Activated naive CD8-positive, alpha-beta T cell treated with anti-CD3 and anti-CD28 coated beads for 36 hours (primary cell): ENCODE measurements at places on chromosomes 5 and 9. TPM values are rescaled to one million over a fixed set of nuclear protein-coding genes. Genes with fewer than 3 reads are reported as not detected.

TRPM6 gene
- not detected for total RNA-seq

GABRA1 gene
- total RNA-seq = not detected

TMEM232 gene
- 0.66 TPM for total RNA-seq

GRCh38 chr5:17249029-17249634 is 31.7 kb downstream of the BASP1 start:
- no peak for DNase-seq
- no peaks in the 10 kb centered on the region for H3K36me3 ChIP-seq
- H3K4me1 ChIP-seq = no peaks in the 10 kb centered on the region
- H3K4me3 ChIP-seq = no peak overlapping the region

DNA sequence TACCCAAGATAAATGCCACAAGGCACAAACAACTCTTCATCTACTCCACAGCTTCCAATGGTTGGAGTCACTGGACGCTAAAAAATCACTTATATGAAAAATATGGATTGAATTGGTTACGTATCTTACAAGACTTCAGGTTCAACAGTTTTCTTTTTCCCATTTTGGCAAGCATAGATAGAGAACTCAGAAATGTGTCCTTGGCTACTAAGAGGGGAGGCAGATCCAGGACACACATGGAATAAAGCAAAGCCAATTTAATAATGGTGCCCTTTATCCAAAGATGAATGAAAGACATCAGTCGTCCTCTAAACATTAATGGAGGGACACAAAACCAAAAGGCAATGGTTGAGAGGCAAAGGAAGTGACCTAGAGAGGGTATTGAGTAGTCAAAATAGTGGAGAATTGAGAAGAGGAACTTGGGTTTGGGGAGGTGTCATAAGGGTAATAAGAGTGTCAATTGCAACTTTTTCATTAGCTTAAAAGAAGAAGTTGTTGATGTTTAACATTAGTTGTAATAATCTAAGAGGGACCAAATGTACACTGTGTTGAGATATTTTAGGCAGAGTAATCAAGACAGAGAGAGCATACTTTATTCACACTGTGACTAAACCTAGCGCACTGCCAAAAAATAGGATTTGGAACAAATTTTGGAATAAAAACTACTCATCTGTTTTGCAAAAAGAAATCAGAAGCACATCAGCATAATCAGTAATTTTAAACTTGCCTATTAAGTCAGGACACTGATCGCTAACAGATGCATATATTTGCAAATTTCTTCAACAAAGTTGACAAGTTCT is 308.2 kb downstream of the ARL15 start:
- H3K36me3 ChIP-seq = no peaks in the 10 kb centered on the region
- no peaks in the 10 kb centered on the region for H3K27me3 ChIP-seq
- H3K27ac ChIP-seq = no peak overlapping the region
- no peak for DNase-seq

DNA sequence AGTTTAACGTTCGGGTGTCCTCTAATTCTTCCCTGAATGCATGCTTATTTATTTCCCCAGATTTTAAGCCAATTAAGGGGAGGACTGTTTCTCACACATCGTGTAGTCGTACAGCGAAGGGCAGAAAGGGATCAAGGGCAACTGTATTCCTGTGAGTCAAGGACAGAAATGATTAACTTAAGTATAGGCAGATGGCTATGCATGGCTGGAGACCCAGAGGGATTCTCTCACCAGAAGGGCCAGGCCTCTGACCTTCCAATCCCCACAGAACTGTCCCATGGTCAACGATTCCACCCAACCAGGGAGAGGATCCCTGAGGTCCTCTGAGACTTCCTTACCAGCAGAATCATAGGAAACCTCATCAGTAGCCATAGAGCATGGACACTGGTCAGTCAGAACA is 161.8 kb upstream of the MAP1B start:
- no peaks in the 10 kb centered on the region for H3K36me3 ChIP-seq
- H3K27ac ChIP-seq = no peak overlapping the region
- DNase-seq = no peak
- H3K4me3 ChIP-seq = no peak overlapping the region
- H3K27me3 ChIP-seq = peaks cover 9% of the 10 kb centered on the region

DNA sequence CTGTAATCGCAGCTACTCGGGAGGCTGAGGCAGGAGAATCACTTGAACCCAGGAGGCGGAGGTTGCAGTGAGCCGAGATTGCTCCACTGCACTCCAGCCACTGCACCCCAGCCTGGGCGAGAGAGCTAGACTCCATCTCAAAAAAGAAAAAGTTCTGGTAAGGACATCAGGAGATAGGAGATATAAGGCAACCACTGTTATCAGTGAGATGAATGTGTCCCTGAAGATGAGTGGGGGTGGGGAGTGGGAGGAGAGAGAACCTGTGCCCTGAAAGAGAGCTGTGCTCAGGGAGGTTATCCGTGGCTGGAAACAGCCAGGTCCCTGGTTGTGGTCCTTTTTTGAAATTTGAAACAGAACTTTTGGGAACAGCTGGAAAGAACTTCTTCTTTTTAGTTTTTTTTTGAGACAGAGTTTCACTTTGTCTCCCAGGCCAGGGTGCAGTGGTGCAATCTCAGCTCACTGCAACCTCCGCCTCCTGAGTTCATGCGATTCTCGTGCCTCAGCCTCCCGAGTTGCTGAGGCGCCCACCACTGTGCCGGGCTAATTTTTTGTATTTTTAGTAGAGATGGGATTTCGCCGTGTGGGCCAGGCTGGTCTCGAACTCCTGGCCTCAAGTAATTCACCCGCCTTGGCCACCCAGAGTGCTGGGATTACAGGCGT is 2.6 kb downstream of the PTPA start:
- H3K27ac ChIP-seq = no peak overlapping the region
- peaks cover 33% of the 10 kb centered on the region for H3K4me1 ChIP-seq
- H3K4me3 ChIP-seq = no peak overlapping the region
- peaks cover 3% of the 10 kb centered on the region for H3K36me3 ChIP-seq

MEIKIN gene
- total RNA-seq = not detected

DYNC2I2 gene
- 38.1 TPM for total RNA-seq

GRCh38 chr9:79632705-79633104 is 60.9 kb downstream of the TLE4 start:
- no peak for DNase-seq
- no peaks in the 10 kb centered on the region for H3K27me3 ChIP-seq
- no peak overlapping the region for H3K4me3 ChIP-seq
- peak overlapping the region; percentile 34 for H3K27ac ChIP-seq
- H3K36me3 ChIP-seq = peaks cover 50% of the 10 kb centered on the region

- H3K4me1 ChIP-seq = peaks cover 31% of the 10 kb centered on the region
- peak overlapping the region; percentile 66 for H3K4me3 ChIP-seq
- H3K27me3 ChIP-seq = peaks cover 99% of the 10 kb centered on the region
- peak overlapping the region; percentile 69 for H3K27ac ChIP-seq
- H3K36me3 ChIP-seq = peaks cover 3% of the 10 kb centered on the region
- DNase-seq = no peak
These were observed 191.8 kb downstream of the MEF2C start for GRCh38 chr5:88691230-88691582.

DNA sequence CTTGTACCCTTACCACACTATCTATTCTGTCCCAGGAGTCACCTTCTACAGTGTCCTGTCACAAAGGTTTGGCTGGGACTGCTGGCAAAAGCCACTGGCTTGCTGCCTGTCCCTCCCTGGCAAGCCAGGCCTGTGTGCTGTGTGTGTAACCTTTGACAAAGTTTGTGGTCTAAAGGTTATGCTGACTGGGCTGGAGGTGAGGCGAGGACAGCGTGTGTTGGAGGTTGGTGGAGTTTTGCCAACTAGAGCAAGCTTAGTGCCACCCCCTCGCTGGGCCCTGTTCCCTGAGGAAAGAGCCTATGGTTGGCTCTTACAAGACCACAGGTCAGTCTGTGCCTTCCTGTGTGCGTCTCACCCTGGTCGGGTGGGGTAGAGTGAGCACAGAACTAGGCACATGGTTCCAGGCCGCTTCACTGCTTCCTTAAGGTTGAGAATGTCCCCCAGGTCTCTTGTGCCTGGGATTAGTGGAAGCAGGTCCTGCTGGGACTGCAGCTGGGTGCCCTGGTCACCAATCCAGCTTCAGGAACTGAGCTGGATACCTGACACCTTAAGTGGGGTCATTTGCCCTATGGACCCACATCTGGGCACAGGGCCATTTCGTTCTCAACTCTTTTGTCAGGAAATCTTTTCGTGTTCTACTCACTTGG is 152.2 kb downstream of the GADD45G start:
- H3K36me3 ChIP-seq = no peaks in the 10 kb centered on the region
- H3K27me3 ChIP-seq = peaks cover 5% of the 10 kb centered on the region
- H3K27ac ChIP-seq = no peak overlapping the region
- no peak for DNase-seq
- H3K4me3 ChIP-seq = no peak overlapping the region
- peaks cover 2% of the 10 kb centered on the region for H3K4me1 ChIP-seq

- H3K4me1 ChIP-seq = no peaks in the 10 kb centered on the region
- H3K27ac ChIP-seq = no peak overlapping the region
- no peaks in the 10 kb centered on the region for H3K36me3 ChIP-seq
These were observed 606.3 kb downstream of the TLE1 start for GRCh38 chr9:81083067-81083466.

NUTM2G gene
- total RNA-seq = not detected

DNA sequence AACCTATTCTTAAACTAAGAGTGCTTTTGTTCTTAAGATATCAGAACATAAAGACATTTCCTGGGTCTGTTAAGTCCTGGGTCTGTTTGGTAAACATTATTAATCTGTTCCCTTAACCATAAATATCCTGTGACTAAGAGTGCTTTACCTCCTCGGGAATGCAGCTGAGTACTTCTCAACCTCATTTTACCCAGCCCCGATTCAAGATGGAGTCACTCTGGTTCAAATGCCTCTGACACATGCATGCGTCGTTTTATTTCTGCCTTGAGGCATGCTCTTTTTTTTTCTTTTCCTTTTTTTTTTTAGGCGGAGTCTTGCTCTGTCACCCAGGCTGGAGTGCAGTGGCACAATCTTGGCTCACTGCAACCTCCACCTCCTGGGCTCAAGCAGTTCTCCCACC is 39.8 kb upstream of the FBXL17 start:
- no peaks in the 10 kb centered on the region for H3K4me1 ChIP-seq
- H3K4me3 ChIP-seq = no peak overlapping the region
- H3K27me3 ChIP-seq = peaks cover 13% of the 10 kb centered on the region
- no peak for DNase-seq
- no peaks in the 10 kb centered on the region for H3K36me3 ChIP-seq
- no peak overlapping the region for H3K27ac ChIP-seq

DNA sequence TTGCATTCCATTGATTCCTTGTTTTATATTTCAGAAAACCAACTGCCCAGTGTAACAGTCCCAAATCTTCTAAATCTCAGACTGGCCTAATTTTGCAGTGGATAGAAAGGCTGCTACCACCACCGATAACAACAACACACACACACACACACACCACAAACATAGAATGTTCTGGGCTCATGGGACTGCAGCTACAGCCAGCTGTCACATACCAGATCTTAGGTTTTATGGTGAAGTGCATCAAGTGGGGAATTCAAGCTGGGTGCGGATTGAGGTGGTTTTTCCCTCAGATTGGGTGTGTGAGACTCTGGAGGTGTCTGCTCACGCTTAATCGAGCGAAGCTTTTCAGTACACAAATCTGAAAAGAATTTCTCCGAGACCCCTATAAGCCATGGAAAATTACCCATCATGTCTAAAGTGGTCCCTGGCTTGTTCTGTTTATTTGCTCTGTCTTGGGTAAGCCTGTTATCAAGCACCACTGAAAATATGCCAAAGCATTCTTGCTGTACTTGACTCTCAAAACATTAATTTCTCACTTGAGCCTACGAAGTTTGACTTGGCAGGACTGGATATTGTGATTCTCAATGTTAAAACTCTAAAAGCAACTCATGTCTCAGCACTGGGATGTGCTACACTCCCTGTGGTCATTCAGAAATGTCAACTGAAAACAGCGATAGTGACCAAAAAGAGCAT is 71.1 kb downstream of the ALDH7A1 start:
- no peak overlapping the region for H3K4me3 ChIP-seq
- H3K27ac ChIP-seq = no peak overlapping the region
- H3K36me3 ChIP-seq = no peaks in the 10 kb centered on the region
- H3K4me1 ChIP-seq = peaks cover 4% of the 10 kb centered on the region
- no peaks in the 10 kb centered on the region for H3K27me3 ChIP-seq
- DNase-seq = no peak

N4BP3 gene
- 12.9 TPM for total RNA-seq

S100Z gene
- not detected for total RNA-seq

GRCh38 chr5:16065831-16066230 is 113.8 kb downstream of the MARCHF11 start:
- H3K4me3 ChIP-seq = no peak overlapping the region
- no peaks in the 10 kb centered on the region for H3K27me3 ChIP-seq
- no peaks in the 10 kb centered on the region for H3K36me3 ChIP-seq
- no peak overlapping the region for H3K27ac ChIP-seq
- no peaks in the 10 kb centered on the region for H3K4me1 ChIP-seq

GRCh38 chr5:143793249-143793648 is 18.7 kb upstream of the HMHB1 start:
- H3K4me3 ChIP-seq = no peak overlapping the region
- no peak for DNase-seq
- H3K4me1 ChIP-seq = peaks cover 6% of the 10 kb centered on the region
- no peak overlapping the region for H3K27ac ChIP-seq

- no peak overlapping the region for H3K27ac ChIP-seq
- DNase-seq = no peak
- H3K4me3 ChIP-seq = no peak overlapping the region
- no peaks in the 10 kb centered on the region for H3K4me1 ChIP-seq
- peaks cover 3% of the 10 kb centered on the region for H3K27me3 ChIP-seq
These were observed 86.0 kb downstream of the ZFAND5 start for GRCh38 chr9:72278959-72279358.

FASTKD3 gene
- total RNA-seq = 23.6 TPM

- no peaks in the 10 kb centered on the region for H3K4me1 ChIP-seq
- no peak overlapping the region for H3K4me3 ChIP-seq
- H3K36me3 ChIP-seq = no peaks in the 10 kb centered on the region
- no peak overlapping the region for H3K27ac ChIP-seq
- H3K27me3 ChIP-seq = no peaks in the 10 kb centered on the region
- DNase-seq = no peak
These were observed 182.3 kb upstream of the RIOK2 start for GRCh38 chr5:97365163-97365845.

- no peaks in the 10 kb centered on the region for H3K27me3 ChIP-seq
- no peaks in the 10 kb centered on the region for H3K36me3 ChIP-seq
- H3K27ac ChIP-seq = no peak overlapping the region
- H3K4me1 ChIP-seq = no peaks in the 10 kb centered on the region
- no peak overlapping the region for H3K4me3 ChIP-seq
These were observed 202.1 kb downstream of the DEPDC1B start for GRCh38 chr5:60497706-60498500.

- no peak overlapping the region for H3K4me3 ChIP-seq
- peaks cover 21% of the 10 kb centered on the region for H3K27me3 ChIP-seq
- no peak overlapping the region for H3K27ac ChIP-seq
These were observed 1.6 kb downstream of the ZNF366 start for GRCh38 chr5:72505539-72506157.

DNA sequence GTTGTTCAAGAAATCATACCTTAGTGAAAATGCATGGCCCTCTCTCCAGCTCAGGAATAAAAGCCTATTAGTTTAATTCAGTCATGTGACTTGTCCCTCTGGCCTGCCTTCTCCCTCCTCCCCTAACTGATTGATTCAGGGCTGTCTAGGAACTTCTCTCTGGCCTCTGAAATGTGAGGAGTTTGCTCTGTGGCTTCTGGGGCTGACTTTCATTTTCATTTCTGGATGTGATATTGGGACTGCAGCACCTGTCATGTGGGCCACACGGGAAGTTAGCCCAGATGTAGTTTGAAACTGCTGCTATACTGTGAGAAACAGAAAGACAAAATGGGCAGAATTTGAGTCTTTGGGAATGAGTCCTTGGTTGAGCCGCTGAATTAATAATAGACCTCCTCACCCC is 44.8 kb downstream of the PARP8 start:
- DNase-seq = peak; percentile 63
- H3K4me1 ChIP-seq = peaks cover 69% of the 10 kb centered on the region
- peak overlapping the region; percentile 73 for H3K27ac ChIP-seq

GRCh38 chr5:156191547-156191946 is 135.4 kb upstream of the SGCD start:
- H3K27me3 ChIP-seq = no peaks in the 10 kb centered on the region
- H3K36me3 ChIP-seq = no peaks in the 10 kb centered on the region
- no peak overlapping the region for H3K4me3 ChIP-seq
- DNase-seq = no peak
- no peaks in the 10 kb centered on the region for H3K4me1 ChIP-seq

MRPL36 gene
- 108 TPM for total RNA-seq
